GM10248 (cell line): ENCODE measurements at places on chromosomes 5 and 9.
A peak's percentile ranks its signal among the peaks of the same experiment; 100 is the strongest.

DNA sequence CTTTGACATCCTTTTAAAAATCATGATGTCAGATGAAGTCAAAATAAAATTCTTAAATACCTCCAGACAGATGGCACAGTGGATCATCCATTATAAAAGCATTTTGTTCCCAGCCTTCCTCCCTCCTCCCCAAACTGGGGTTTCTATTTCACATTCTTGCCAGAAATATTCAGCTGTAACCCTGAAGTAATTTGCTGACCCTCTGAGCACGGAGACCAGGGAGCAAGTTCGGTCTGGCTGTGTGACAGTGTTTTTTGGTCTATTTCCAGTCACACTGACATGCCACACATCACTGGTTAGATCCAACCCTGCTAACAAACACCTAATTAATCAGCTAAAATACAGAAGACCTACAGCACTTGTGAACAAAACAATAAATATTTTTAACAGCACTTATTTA lies 126.2 kb upstream of the DMRT1 start:
- DNase-seq = no peak

DNA sequence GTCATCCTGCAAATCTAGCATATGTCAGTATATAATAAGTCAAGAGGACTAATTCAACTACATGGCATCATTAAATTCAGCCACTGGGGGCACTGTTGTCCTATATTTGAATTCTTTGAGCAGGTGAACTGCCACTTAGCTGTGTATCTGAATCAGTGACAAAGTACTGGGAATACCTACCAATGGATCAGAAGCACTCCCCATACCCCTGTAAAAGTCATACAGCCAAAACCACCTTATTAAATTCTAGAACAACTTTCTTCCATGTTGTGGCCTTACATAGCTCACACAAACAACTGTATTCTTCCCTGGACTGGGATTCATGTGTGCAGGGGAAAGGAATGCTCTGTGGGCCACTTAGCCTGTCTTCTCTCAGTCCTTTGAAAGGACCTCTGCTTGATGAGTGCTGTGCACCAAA lies 57.4 kb upstream of the PLPP6 start:
- peak; percentile 70 for DNase-seq

GRCh38 chr5:100900142-100900795 lies 2.8 kb downstream of the ST8SIA4 start:
- DNase-seq = no peak

DNA sequence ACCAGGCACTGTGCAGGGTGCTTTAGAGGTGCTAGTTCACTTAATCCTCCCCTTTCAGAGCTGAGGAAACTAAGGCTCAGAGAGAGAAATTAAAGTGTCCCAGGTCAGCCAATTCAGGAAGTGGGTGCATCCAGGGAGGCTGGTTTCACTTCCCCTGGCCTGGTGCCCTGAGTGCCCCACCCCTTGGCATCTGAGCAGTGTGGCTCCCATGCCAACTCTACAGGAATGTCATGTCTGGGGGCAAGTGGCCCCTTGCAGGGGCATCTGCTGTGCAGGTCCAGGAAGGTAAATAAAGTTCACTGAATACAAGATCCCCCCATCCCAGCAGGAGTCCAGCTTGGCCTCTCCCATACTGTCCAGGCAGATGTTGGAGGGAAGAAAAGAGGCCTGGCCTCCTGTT lies 4.4 kb upstream of the N4BP3 start:
- DNase-seq = no peak

DNA sequence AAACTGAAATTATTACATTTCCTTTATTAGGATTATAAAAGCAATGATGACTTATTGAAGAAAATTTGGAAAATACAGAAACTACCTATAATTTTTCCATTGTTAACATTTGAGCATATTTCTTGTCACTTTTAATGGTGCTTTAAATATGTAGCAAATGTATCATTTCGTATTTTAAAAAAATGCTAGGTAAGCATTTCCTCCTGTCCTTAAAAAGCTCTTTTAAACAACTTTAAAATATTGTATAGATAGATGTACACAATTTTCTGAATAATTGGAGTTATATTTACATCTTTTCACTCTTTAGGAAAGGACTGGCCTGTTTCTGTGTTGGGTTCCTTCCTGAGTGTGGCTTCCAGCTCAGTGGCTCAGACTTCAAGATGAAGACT lies 15.6 kb downstream of the TENT4A start:
- no peak for DNase-seq
